ENCODE measurements at places on chromosomes 3 and 15.
A peak's percentile ranks its signal among the peaks of the same experiment; 100 is the strongest.

GRCh38 chr15:57565311-57565710 is 26.4 kb upstream of the MYZAP start:
- no peak overlapping the region for H3K27ac ChIP-seq
- no peaks in the 10 kb centered on the region for H3K36me3 ChIP-seq
- no peaks in the 10 kb centered on the region for H3K4me1 ChIP-seq
- H3K27me3 ChIP-seq, result no peaks in the 10 kb centered on the region
- H3K4me3 ChIP-seq, result no peak overlapping the region

GRCh38 chr3:119315600-119316312 is 21.6 kb downstream of the ARHGAP31 start:
- no peak overlapping the region for H3K27ac ChIP-seq
- no peak for DNase-seq
- no peak overlapping the region for H3K4me3 ChIP-seq
- no peaks in the 10 kb centered on the region for H3K36me3 ChIP-seq

GRCh38 chr3:175336406-175337133 is 477.4 kb downstream of the NAALADL2 start:
- H3K36me3 ChIP-seq, result no peaks in the 10 kb centered on the region
- H3K4me3 ChIP-seq, result peak overlapping the region; percentile 11
- H3K27me3 ChIP-seq, result no peaks in the 10 kb centered on the region
- DNase-seq, result peak; percentile 93

DNA sequence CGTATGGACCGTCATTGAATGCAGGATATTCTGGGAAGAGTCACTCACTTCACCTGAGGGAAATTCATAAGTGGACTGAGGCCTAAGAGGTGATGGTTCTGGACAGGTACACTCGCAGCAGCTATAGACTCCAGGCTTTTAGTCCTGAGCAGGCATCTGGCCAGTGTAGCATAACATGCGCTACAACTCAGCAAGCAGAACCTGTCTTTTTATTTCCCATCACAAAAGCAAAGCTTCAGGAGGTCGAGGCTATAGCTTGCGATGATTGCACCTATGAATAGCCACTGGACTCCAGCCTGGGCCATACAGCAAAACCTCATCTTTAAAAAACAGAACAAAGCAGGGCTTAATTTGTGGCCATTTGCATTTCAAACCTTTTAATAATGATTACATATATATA is 185.8 kb downstream of the KCNH8 start:
- no peaks in the 10 kb centered on the region for H3K36me3 ChIP-seq
- no peak overlapping the region for H3K27ac ChIP-seq
- 0 out of 2 replicates have a peak, but pooled peaks cover 2% of the 10 kb centered on the region for H3K4me1 ChIP-seq
- no peak overlapping the region for H3K4me3 ChIP-seq
- no peak for DNase-seq
- H3K27me3 ChIP-seq, result no peaks in the 10 kb centered on the region

DNA sequence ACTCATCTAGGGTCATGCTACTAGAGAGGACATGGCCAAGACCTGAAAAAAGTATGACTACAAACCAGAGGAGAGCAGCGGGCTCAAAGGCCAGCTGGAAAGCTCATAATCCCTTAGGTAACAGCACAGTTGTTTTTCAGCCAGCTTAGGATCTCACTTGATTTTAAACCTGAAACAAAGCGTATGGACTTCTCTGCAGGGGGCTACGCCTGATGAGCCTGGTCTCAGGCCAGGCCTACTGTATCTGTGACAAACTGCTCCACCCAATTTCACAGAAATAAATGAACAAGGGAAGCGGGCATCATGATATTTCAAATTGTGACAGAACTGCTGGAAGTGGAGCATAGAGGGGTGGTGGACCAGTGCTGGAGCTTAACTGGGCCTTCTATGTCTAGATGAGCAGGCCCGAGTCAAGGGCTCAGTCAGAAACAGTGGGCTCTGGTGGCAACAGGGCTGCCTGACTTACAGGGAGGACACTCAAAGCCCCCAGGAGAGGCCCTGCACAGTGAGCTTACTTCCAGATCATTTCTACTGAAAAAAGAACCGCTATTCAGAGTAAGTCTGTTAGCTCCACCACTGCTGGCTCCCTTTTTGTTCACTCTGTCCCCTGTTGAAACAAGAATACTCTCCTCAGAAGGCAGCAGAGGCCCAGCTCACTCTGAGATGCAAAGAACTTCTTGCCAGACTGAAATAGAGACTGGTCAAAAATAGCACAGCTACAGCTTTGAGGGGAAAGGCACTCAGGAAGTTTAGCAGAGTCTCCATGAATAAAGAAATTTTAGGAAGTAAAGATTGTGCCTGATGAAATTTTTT is 47.0 kb downstream of the LRIG1 start:
- H3K27ac ChIP-seq, result no peak overlapping the region
- no peak for DNase-seq
- no peaks in the 10 kb centered on the region for H3K36me3 ChIP-seq
- H3K4me1 ChIP-seq, result no peaks in the 10 kb centered on the region
- H3K4me3 ChIP-seq, result no peak overlapping the region

DNA sequence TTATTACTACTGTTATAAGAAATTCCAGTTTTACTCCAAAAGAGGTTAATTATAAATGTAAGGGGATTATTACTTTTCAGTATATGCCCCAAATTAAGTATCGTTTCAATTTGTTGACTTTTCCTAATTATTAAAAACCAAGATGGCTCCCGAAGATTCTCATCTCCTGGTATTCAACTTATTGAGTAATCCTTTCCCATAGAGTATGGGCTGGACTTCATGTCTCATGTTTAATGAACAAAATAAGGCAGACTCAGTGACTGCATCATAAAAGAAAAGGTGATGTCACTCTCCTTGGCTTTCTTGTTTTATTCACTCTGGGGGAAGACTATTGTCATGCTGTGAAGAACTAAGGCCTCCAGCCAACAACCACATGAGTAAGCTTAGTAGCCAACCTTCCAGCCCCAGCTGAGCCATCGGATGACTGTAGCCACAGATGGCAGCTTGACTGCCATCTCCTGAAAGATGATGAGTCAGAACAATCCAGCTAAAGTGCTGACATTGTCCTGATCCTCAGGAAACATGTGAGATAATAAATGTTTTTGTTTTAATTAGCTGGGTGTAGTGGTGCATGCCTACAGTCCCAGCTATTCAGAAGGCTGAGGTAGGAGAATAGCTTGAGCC is 17.3 kb downstream of the IGF2BP2 start:
- H3K27me3 ChIP-seq, result no peaks in the 10 kb centered on the region
- no peak overlapping the region for H3K27ac ChIP-seq
- no peak for DNase-seq
- H3K36me3 ChIP-seq, result no peaks in the 10 kb centered on the region
- H3K4me1 ChIP-seq, result no peaks in the 10 kb centered on the region

DNA sequence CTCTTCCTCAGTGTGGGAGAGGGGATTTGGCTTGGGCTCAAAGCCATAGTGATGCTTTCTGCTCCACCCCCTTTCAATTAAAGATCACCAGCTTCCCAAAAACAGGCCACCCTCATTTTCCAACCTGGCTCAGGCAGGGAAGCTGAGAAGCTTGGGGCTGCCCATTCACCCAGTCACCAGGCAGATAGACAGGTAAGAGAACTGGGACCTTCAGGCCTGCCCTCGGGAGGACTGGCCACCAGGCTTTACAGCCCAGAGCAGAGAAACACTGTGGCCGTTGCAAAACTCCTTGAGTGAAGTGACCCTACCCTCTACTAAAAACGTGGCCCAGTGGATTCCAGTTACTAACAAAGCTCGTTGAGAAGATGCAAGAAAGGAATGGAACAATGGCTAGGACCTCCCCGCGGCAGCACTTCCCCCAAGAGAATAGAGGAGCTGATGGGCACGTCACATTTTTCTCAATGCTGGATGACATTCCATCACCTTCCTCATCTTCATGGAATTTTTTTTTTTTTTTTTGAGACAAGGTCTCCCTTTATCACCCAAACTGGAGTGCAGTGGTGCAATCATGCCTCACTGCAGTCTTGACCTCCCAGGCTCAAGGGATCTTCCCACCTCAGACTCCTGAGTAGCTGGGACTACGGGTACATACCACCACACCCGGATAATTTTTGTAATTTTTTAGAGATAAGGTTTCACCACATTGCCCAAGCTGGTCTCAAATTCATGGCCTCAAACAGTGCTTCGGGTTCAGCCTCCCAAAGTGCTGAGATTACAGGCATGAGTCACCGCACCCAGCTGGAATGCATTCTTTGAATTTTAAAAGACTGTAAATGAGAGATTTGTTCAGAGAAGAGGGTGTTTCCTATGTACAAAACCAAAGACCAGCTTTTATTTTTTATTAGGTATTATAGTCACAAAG is 37.9 kb downstream of the LIPC start:
- peaks cover 28% of the 10 kb centered on the region for H3K4me1 ChIP-seq
- no peak for DNase-seq
- H3K36me3 ChIP-seq, result no peaks in the 10 kb centered on the region
- H3K4me3 ChIP-seq, result no peak overlapping the region

Data from MM.1S (cell line).